Activated CD4-positive, alpha-beta memory T cell treated with anti-CD3 and anti-CD28 coated beads for 36 hours (primary cell): ENCODE measurements at places on chromosomes 2 and 18. TPM values are rescaled to one million over a fixed set of nuclear protein-coding genes. Genes with fewer than 3 reads are reported as not detected.

KLHL41 gene
- not detected for total RNA-seq

ANKRD53 gene
- total RNA-seq: not detected

- no peaks in the 10 kb centered on the region for H3K4me1 ChIP-seq
- no peak overlapping the region for H3K4me3 ChIP-seq
- no peak overlapping the region for H3K27ac ChIP-seq
- no peak for DNase-seq
- H3K36me3 ChIP-seq: no peaks in the 10 kb centered on the region
Measured at GRCh38 chr2:156145976-156146375, 186.5 kb downstream of the NR4A2 start.

GRCh38 chr2:126635281-126635680 lies 20.7 kb upstream of the GYPC start:
- no peak for DNase-seq
- H3K4me3 ChIP-seq: no peak overlapping the region
- H3K4me1 ChIP-seq: no peaks in the 10 kb centered on the region

GRCh38 chr2:237180187-237180586 lies 94.5 kb downstream of the COPS8 start:
- peaks cover 28% of the 10 kb centered on the region for H3K27me3 ChIP-seq
- no peaks in the 10 kb centered on the region for H3K4me1 ChIP-seq
- no peaks in the 10 kb centered on the region for H3K36me3 ChIP-seq
- H3K27ac ChIP-seq: no peak overlapping the region
- H3K4me3 ChIP-seq: no peak overlapping the region
- DNase-seq: no peak

DNA sequence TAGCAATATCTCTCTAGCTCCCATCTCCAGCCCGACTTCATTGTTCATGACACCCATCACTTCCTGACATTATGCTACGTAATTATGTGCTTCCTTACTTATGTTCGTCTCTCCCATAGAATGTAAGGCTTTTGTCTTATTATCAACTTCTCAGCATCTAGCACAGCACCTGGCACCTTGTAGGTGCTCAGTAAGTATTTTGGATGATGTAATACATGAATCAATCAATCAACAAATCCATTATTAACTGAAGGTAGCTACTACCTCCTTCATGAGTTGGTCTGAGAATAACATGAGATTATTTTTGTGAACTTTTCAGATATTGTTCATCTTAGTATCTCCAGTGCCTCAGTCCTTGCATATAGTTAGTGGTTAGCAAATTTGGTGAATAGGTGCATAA lies 109.3 kb downstream of the EN1 start:
- DNase-seq: no peak
- peaks cover 5% of the 10 kb centered on the region for H3K27me3 ChIP-seq
- H3K4me3 ChIP-seq: no peak overlapping the region
- H3K4me1 ChIP-seq: no peaks in the 10 kb centered on the region
- H3K36me3 ChIP-seq: no peaks in the 10 kb centered on the region

DNA sequence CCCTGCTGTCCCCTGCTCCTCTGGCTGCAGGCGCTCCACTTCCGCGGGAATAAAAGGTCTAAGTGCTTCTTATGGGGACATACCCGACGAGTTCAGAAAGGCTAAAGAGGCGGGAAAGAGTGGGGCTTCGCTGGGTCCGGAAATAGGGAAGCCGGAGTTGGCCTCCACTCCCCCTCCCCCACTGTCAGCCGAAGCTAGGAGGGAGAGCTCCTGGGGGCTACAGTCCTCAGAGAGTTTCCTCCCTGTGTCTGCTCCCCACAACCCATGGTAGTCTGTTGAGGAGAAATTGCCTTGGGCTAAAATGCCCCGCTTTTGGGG lies 7.2 kb downstream of the GAD1 start:
- no peak for DNase-seq
- peaks cover 31% of the 10 kb centered on the region for H3K4me1 ChIP-seq
- peaks cover 56% of the 10 kb centered on the region for H3K27me3 ChIP-seq
- H3K36me3 ChIP-seq: no peaks in the 10 kb centered on the region
- no peak overlapping the region for H3K4me3 ChIP-seq
